H7 (cell line): ENCODE measurements at places on chromosomes 11 and 22.

- no peak for DNase-seq
Observed at GRCh38 chr11:100706179-100706578, 19.1 kb downstream of the ARHGAP42 start.

DNA sequence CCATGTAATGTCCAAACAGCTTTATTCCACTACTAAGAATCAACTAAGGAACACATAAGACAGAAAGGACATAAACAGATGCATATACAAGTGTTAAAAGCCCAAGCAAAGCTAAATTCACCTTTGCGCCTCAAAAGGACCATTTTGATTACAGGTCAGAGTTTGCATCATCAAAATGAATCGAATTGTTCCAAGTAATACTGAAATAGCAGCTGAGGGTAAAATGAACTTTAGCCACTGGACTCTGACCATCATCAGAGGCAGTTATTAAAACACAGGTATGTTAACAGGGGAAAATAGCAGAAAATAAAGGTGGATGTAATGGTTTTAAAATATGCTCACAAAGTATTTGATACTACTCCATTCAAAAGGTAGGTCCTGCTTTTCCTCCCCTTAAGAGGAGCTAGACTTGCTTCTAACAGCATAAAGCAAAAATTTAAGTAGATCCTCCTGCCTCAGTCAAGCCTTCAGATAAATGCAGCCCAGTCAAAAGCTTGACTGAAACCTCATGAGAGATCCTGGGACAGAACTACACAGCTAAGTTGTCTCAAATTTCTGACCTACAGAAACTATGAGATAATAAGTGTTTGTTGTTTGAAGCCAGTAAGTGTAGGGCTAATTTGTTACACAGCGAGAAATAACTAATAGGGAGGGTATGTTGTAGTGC is 35.4 kb downstream of the RBFOX2 start:
- DNase-seq, result no peak

DNA sequence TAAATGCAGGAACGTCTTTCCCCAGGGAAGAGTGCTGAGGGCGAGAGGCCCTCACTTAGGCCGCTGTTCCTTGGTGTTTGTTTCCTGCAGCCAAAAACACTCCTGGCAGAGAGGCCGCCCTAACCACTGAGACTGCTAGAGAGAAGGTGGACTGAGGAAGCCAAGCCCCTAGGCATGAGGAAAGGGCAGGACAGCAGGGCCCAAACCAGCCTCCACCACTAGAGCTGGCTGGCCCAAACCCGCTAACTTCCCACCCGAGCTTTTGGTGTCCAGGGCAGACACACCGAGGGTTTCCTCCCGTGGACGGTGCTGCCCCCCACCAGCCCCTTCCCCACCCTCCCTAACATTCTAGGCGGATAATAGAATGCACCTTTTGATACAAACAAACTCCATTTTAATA is 6.0 kb downstream of the FGF19 start:
- DNase-seq, result peak; percentile 17

GRCh38 chr22:40044870-40045834 is 50.4 kb downstream of the FAM83F start:
- peak; percentile 92 for DNase-seq

GRCh38 chr11:65290448-65291165 is 24.1 kb upstream of the CDC42EP2 start:
- DNase-seq, result no peak

GRCh38 chr11:84909740-84910139 is 717.4 kb downstream of the DLG2 start:
- no peak for DNase-seq

- no peak for DNase-seq
Observed at GRCh38 chr22:40741116-40741515, 61.8 kb downstream of the MCHR1 start.

DNA sequence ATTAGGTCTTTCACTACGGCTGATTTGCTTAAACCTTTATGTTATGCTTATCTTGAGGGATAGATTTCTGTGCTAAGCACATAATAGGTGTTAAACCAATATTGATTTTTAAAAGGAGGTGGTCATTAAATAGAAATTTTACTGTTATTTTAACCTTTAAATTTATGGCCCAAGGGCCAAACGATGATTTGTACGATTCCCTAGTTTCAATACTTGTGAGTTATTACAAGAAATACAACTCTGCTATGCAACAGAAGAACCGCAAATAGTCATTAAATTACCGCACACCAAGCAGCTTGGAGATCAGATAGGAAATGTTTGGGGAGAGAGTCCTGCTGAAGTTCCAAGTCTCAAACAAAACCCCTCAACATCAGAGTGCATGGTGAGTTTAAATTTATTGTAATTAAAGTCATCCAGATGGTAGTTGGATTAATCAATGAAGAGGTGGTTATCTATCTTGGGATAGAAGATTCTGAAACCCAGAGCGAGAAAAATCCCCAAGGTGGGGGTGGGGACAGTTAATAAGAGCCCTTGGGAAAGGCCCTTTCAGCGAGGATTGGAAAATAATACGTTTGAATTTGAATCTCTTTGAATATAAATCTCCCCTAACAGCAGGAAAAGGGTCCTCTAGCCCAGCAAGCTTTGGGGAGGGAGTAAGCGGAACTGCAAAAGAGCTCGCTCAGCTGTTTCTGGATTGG is 805 bp upstream of the QSER1 start:
- peak; percentile 67 for DNase-seq

- no peak for DNase-seq
Observed at GRCh38 chr22:19680911-19681862, 33.1 kb upstream of the SEPTIN5 start.

GRCh38 chr11:46003572-46003971 is 81.1 kb downstream of the LARGE2 start:
- no peak for DNase-seq

GRCh38 chr11:57203359-57203758 is 21.6 kb downstream of the LRRC55 start:
- no peak for DNase-seq

GRCh38 chr11:20110908-20111669 is 49.2 kb downstream of the DBX1 start:
- peak; percentile 93 for DNase-seq

DNA sequence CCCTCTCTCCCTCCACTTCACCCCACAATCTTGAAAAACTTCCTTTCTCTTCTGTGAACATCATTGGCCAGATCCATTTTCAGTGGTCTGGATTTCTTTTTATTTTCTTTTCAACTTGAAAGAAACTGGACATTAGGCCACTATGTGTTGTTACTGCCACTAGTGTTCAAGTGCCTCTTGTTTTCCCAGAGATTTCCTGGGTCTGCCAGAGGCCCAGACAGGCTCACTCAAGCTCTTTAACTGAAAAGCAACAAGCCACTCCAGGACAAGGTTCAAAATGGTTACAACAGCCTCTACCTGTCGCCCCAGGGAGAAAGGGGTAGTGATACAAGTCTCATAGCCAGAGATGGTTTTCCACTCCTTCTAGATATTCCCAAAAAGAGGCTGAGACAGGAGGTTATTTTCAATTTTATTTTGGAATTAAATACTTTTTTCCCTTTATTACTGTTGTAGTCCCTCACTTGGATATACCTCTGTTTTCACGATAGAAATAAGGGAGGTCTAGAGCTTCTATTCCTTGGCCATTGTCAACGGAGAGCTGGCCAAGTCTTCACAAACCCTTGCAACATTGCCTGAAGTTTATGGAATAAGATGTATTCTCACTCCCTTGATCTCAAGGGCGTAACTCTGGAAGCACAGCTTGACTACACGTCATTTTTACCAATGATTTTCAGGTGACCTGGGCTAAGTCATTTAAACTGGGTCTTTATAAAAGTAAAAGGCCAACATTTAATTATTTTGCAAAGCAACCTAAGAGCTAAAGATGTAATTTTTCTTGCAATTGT is 92.3 kb downstream of the CD44 start:
- no peak for DNase-seq

GRCh38 chr22:48642550-48642949 is 1185.1 kb downstream of the BRD1 start:
- no peak for DNase-seq

- DNase-seq, result no peak
Observed at GRCh38 chr11:110907629-110908028, 195.4 kb upstream of the ARHGAP20 start.

GRCh38 chr11:45635907-45636306 is 29.5 kb downstream of the CHST1 start:
- no peak for DNase-seq

DNA sequence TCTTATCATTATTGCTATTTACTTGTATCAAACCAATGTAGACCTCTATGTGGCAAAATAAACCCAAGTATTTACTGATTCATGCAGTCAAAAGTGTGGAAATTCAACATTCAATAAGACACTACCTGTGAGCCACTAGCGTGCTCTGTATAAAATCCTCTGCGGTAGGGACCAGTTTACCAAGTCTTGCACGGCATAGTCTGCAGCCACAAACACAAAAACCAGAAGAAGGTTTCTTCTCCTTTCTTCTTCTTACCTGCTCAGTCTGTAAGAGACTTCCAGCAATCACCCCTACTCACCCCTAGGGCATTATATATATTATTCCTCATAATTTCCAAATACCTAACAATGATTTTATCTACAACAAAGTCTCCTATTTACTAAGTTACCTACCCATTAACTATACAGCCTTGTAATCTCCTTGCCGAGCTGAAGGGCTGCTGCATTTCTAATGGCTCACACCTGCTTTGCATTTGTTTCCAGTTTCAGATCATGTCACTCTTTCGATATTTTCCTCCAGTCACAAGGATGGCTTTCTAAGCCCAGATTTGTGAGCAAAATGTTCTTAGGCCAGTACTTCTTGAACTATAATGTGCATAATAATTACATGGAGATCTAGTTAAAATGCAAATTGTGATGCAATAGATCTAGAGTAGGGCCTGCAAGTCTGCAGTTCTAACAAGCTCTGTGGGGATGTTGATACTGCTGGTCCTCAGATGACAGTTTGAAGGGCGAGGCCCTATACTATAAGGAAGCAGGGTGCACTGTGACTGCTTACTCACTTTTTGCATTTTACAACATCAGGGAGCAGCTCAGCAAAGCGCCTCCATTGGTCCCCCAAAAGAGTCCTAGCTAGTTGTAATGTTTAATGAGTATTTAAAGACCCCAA is 191.9 kb upstream of the DDI1 start:
- DNase-seq, result no peak

- no peak for DNase-seq
Observed at GRCh38 chr11:94539420-94539819, 4.3 kb upstream of the FUT4 start.
